ENCODE measurements at places on chromosomes 4 and X.

- no peak for DNase-seq
Measured at GRCh38 chr4:80142394-80143306, 54.7 kb upstream of the PRDM8 start.

DNA sequence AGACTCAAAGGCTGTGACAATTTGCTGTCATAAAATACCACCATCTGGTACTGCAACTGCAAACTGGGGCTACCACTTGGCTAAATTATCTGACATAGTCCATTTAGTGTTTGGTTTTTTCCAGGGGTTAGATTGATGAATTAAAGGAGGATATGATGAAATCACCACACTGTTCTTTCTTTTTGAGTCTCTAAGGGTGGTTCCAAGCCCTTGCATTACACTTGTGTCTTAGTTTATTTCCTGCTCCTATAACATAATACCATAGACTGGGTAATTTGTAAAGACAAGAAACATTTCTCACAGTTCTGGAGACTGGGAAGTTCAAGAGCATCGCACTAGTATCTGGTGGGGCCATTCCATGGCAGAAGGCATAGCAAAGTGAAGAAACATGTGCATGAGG lies 32.0 kb upstream of the CD38 start:
- no peak for DNase-seq

DNA sequence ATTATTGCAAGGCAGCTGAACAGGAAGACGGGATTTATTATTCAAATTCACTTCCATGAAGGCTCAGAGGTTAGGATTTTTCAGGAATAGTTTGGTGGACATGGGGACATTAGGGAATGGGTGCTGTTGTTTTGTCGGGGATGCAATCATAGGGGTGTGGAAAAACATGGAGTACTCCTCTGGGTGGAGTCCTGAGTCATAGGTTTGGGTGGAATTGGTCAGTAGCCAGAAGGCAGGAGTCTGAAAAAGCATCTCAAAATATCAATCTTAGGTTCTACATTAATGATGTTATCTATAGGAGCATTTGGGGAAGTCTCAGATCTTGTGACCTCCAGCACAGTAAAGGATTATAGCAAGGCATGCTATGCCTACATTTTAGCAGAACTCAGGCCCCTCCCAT lies 14.5 kb upstream of the ETNPPL start:
- no peak for DNase-seq

- no peak for DNase-seq
Measured at GRCh38 chrX:129065895-129066294, 457.4 kb downstream of the SMARCA1 start.

DNA sequence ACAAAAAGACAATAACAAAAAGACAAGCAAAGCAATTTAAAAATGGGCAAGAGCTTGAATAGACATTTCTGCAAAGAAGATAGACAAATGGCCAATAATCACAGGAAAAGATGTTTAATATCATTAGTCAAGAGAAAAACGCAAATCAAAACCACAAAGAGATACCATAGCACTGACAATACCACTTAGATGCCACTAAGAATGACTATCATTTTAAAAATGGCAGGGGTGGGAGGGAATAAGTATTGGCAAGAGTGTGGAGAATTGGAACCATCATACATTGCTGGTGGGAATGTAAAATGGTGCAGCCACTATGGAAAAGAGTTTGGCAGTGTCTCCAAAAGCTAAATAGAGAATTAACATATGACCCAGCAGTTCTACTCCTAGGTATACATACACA lies 15.1 kb upstream of the EXOC1 start:
- no peak for DNase-seq

GRCh38 chrX:3142259-3143042 lies 101.2 kb downstream of the ARSF start:
- DNase-seq = no peak

DNA sequence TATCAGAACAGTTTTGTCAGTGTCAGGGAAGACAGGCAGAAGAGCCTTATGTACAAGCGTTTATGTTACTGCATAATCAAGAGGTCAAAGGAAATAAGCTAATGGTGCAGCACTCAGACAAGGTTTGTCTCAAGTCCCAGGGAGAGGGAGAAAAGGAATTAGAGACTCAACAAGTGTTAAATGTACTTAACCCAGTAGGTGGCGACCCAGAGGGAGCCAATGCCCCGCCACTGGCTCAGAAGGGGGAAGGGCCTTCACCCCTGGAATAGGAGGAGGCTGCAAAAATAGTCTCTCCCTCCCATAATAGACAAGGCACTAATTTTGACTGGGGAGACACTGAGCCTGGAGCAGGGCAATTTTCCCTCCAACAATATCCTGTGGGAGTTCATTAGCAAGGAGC lies 14.1 kb upstream of the PAPSS1 start:
- no peak for DNase-seq

DNA sequence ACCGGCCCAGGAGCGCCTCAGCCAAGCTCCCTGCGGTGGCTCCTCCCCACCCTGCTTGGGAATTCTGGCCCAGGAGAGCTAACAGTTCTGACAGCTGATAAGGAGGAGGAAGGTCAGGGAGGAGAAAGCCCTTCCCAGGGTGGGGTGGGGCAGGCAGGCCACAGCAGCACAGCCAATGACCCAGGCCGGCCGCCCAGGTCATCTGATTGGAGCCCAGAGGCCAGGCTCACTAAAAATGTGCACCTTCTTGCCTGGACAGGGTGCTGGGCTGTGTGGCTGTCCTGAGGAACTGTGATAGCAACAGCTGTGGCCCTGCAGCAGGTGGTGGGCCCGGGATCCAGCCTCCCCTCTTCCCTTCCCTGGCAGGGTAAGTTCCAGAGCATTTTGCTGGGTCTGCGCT lies 17.2 kb upstream of the SH3TC1 start:
- no peak for DNase-seq

- no peak for DNase-seq
Measured at GRCh38 chrX:102832661-102833060, 104.4 kb upstream of the RAB40AL start.

GRCh38 chr4:131370846-131371245 lies 1778.2 kb upstream of the PCDH10 start:
- DNase-seq = no peak

GRCh38 chr4:169952236-169953002 lies 73.8 kb downstream of the MFAP3L start:
- no peak for DNase-seq

GRCh38 chrX:136735601-136736000 lies 45.1 kb downstream of the ARHGEF6 start:
- no peak for DNase-seq

DNA sequence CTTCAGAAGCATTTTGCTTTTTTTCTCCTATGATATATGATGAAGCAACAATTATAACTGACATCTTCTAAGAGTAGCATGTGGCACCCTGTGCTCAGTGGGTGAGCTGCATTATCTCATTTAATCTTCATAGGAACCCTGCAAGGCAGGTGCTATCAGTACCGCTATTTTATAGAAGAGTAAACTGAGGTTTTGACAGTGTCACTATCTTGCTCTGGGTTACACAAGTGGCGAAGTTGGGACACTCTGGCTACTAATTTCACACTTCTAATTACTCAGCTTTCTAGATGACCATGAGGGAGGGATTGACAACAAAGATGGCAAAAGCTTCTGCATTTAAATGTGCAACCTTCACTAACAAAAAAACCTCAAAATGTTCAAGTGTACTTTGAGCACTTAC lies 76.9 kb upstream of the CAMK2D start:
- DNase-seq = no peak

GRCh38 chr4:173504181-173504503 lies 25.9 kb downstream of the HAND2 start:
- no peak for DNase-seq

DNA sequence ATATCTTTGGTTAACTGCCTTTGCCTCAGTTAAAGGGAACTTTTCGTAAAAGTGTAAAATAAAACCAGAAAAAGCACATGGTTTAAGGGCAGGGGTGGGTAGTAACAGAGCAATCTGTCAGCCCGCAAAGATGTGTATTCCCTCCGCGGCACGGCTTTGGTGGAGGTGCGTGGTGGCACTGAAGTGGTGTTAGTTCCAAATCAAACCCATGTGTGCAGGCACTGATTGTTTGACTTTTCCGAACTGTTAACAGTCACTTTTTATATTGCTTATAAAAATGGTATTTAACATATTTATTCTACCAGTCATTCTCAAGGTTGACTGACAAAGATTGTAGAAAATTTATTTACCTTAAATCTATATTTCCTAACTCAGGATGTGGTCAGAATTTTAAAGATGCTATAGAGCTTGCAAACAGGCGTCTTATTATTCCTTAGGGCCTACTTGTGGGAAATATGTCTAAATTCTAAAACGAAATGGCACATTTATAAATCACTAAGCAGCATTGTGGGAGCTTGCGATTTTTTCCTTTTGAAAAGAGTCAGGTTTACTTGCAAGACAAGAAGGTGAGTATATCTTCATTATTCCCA lies 272.7 kb upstream of the PCDH18 start:
- DNase-seq = no peak

GRCh38 chr4:162849937-162850336 lies 316.8 kb downstream of the NAF1 start:
- DNase-seq = no peak

DNA sequence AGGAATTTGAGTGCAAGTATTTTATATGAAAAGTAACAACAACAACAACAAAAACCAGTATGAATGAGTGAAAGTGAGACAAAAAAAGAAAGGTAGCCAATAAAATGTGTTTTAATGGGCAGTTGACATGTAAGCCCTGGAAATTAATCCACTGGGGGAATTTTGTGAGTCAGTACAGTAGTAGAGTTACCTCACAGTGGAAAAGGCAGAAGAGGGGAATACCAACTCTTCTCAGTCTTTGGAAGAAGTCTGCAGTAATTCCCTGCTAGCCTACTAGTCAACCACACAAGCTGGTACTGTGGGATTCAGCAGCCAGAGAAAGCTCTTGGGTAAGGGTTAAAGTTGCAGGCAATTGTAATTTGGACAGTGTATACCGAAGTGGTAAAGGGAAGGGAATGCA lies 76.3 kb upstream of the IL15 start:
- DNase-seq = no peak

DNA sequence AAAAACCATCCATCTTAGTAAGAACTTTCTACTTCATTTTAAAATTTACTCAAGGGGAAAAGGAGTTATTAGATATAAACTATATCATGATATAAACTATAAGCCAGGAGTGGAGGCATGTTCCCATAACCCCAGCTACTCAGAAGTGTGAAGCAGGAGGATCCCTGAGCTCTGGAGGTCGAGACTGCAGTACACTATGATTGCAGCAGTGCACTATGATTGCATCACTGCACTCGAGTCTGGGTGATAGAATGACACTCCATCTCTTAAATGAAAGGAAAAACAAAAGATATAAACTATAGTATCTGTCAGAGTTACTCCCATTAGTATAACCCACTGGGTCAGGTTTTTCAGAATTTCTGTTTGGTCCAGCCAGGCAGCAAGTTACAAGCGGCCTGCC lies 47.6 kb downstream of the RPS3A start:
- DNase-seq = no peak

DNA sequence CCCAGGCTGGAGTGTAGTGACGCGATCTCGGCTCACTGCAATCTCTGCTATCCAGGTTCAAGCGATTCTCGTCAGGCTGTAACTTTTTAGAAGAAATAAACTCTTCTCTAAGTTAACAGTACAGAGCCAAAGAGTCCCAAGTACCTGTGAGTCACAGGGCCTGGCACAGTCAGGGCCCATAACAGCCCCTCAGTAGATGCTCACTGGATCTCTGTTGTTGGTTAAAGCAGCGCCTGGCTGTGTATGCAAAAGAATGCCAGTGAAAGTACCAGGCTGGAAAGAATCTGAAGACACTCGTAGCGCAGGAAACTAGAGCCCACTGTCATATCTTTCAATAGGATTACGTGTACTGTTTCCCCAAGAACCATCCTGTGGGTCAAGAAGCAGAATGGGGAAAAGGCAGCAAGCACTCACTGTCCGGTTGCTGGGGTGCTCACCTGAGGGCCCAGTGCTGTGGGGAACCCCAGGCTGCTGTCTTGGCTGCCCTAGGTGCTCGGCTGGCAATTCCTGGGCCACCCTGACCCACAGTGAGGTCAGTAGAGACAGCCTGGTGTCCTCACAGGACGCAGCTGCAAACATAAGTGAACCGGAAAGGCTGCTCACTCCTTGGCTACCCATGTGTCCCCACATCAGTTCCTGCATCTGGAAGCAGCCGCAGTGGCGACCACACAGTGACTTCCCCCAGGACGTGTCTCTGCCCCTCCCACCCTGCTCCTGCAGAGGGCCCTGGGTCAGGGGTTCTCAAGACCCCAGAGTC lies 3.1 kb upstream of the SLBP start:
- DNase-seq = no peak

DNA sequence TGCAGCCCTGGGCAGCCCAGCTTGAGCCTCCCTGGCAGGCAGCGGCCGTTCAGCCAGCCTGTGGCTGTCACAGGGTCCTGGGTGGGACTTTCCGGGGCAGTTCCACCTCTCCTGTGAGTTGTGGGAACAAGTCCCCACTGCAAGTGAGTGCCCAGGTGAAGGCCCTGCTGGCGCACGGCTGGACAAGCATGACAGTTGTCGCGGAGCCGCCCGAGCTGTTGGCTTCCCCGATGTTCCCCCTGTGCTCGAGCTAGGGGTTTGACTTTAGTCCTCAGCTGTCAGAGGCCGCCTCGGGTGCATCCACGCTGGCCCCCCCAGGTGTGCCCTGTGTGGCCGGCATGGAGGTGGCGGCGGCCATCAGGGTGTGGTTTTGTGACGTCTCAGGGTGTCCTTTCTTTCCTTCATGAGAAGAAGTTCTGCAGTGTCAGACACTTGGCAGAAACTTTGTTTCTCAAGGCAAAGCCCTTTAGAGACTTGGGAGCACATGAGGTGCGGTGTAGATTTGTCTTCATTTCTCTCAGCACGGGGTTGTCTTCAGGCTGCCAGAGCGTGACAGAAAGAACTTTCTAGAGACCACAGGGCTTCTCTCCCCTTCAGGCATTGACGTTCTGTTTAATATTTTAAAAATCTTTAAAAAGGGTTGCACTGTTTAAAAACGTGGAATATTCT lies 69.4 kb upstream of the HGFAC start:
- DNase-seq = no peak

DNA sequence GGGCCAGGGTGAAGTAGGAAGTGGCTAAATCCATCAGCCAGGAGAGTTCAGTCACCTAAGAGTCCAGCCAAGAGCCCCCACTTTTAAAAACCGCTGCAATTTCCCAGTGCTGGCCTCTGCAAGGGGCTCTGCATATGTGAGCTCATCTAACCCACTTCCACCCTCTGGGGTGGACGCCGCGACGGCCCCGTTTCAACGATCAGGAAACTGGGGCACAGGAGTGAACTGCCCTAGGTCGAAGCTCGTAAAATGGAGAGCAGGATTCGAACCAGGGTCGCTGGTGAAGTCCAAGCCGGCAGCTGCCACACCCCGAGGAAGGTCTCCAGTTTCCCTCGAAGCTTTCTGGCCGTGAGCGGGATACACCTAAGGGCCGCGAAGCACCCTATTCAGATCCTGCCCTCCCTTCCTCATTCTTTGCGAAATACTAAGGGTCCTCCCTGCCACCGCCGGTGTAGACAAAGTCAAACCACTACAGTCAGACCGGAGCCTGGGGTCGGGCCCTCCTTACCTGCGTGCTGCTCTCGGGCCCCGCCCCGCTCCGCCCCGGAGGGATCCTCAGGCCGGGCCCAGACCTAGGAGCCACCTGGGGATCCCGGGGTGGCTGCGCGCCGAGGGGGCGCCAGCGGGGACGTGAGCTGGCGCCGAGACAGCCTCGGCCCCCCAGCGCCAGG lies 446 bp downstream of the EVC2 start:
- DNase-seq = no peak

GRCh38 chr4:109890076-109890475 lies 22.6 kb upstream of the EGF start:
- no peak for DNase-seq

GRCh38 chr4:69910016-69910782 lies 20.7 kb upstream of the CSN1S1 start:
- no peak for DNase-seq

All from stimulated activated CD8-positive, alpha-beta memory T cell treated with anti-CD3 and anti-CD28 coated beads, Interleukin-7, amount 100 ng/mL, for 1 hour (primary cell).